ENCODE measurements at places on chromosomes 5 and 9.

GRCh38 chr9:91433180-91433579 is 9.5 kb upstream of the NFIL3 start:
- H3K4me1 ChIP-seq: no peaks in the 10 kb centered on the region
- H3K4me3 ChIP-seq: no peak overlapping the region
- peak; percentile 76 for DNase-seq

DNA sequence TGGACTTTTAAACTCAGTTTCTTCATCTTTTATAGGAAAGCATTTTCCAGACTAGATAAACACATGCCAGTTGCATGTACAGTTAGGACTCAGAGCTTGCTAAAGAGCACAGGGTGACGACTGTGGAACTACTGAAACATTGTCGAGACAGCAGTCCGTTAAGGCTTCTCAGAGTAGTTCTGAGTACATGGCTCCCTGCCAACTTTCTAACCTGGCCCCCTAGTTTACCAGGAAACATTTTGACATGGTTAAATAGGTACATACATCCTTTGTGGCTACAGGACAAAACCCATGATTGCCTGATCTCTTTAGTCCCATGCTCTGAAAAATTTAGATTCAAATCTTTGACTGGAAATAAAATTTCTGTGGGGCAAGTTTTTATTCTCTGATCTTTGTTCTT is 129.7 kb downstream of the SLF1 start:
- no peaks in the 10 kb centered on the region for H3K27me3 ChIP-seq
- no peak for DNase-seq
- H3K36me3 ChIP-seq: no peaks in the 10 kb centered on the region
- H3K4me3 ChIP-seq: no peak overlapping the region

GRCh38 chr9:1269533-1270315 is 219.6 kb downstream of the DMRT2 start:
- H3K36me3 ChIP-seq: no peaks in the 10 kb centered on the region
- no peak overlapping the region for H3K27ac ChIP-seq
- H3K4me1 ChIP-seq: no peaks in the 10 kb centered on the region
- DNase-seq: no peak

- no peak overlapping the region for H3K4me3 ChIP-seq
- H3K36me3 ChIP-seq: no peaks in the 10 kb centered on the region
- no peaks in the 10 kb centered on the region for H3K4me1 ChIP-seq
- no peak overlapping the region for H3K27ac ChIP-seq
- H3K27me3 ChIP-seq: no peaks in the 10 kb centered on the region
Measured at GRCh38 chr5:69029292-69029691, 64.5 kb upstream of the SLC30A5 start.

DNA sequence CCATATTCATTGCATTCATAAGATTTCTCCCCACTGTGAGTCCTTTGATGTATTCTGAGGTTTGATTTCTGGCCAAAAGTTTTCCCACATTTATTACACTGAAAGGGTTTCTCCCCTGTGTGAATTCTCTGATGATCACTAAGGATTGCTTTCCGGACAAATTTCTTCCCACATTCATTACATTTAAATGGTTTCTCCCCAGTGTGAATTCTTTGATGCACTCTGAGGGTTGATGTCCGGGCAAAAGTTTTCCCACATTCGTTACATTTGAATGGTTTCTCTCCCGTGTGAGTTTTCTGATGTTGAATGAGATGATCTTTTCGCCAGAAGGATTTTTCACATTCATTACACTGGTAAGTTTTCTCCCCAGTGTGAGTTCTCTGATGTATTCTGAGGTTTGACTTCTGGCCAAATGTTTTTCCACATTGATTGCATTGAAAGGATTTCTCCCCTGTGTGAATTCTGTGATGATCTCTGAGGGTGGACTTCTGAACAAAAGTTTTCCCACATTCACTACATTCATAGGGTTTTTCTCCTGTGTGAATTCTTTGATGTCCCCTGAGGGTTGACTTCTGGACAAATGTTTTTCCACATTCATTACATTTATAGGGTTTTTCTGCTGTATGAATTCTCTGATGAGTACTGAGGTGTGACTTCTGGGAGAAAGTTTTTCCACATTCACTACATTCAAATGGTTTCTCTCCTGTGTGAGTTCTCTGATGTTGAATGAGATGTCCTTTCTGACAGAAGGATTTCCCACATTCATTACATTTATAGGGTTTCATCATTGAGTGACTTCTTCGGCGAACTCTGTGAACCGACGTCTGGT is 18.8 kb downstream of the ZNF510 start:
- no peak overlapping the region for H3K27ac ChIP-seq
- H3K36me3 ChIP-seq: peaks cover 77% of the 10 kb centered on the region
- no peaks in the 10 kb centered on the region for H3K4me1 ChIP-seq
- no peaks in the 10 kb centered on the region for H3K27me3 ChIP-seq
- no peak overlapping the region for H3K4me3 ChIP-seq

GRCh38 chr9:93601063-93601462 is 24.7 kb downstream of the PHF2 start:
- no peaks in the 10 kb centered on the region for H3K27me3 ChIP-seq
- no peak overlapping the region for H3K4me3 ChIP-seq
- no peak for DNase-seq
- H3K27ac ChIP-seq: no peak overlapping the region

DNA sequence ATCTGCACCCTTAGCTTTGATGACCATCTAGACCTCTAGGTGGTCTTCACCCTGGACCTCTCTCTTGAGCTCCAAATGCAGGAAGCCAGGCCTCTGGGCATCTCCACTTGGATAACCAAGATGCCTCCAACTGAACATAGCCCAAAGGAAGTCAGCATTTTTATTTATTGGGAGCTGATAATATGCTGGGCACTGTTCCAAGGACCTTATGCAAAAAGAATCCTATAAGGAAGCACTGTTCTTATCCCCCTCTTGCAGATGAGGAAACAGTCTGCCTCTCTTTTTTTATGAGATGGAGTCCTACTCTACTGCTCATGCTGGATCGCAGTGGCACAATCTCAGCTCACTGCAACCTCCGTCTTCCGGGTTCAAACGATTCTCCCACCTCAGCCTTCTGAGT is 219.9 kb downstream of the CDK5RAP2 start:
- no peak overlapping the region for H3K27ac ChIP-seq
- no peaks in the 10 kb centered on the region for H3K4me1 ChIP-seq
- no peaks in the 10 kb centered on the region for H3K27me3 ChIP-seq
- no peak overlapping the region for H3K4me3 ChIP-seq
- H3K36me3 ChIP-seq: no peaks in the 10 kb centered on the region

DNA sequence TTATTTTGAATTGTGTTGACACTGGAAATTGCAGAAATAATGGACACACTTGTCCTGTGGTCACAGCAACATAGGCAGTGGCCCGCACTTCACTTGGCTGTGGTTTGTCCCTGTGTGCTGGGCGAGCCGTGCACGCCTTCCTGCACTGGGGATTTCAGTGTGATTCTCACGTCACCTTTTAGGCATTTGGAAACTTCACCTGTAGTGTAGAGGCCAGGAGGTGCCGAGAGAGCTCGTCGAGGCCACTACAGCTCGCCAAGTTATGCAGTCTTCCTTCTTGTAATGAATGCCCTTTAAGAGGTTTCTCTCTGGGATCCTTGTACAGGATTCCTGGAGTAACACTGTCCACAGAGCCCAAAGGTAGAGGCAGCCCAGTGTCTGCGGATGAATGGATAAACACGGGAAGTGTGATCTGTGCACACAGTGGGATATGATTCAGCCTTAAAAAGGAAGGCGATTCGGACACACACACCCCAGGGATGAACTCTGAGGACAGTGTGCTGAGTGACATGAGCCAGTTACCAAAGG is 14.7 kb downstream of the TRAF2 start:
- no peak for DNase-seq
- H3K36me3 ChIP-seq: peaks cover 3% of the 10 kb centered on the region
- no peak overlapping the region for H3K4me3 ChIP-seq
- H3K4me1 ChIP-seq: peaks cover 36% of the 10 kb centered on the region

DNA sequence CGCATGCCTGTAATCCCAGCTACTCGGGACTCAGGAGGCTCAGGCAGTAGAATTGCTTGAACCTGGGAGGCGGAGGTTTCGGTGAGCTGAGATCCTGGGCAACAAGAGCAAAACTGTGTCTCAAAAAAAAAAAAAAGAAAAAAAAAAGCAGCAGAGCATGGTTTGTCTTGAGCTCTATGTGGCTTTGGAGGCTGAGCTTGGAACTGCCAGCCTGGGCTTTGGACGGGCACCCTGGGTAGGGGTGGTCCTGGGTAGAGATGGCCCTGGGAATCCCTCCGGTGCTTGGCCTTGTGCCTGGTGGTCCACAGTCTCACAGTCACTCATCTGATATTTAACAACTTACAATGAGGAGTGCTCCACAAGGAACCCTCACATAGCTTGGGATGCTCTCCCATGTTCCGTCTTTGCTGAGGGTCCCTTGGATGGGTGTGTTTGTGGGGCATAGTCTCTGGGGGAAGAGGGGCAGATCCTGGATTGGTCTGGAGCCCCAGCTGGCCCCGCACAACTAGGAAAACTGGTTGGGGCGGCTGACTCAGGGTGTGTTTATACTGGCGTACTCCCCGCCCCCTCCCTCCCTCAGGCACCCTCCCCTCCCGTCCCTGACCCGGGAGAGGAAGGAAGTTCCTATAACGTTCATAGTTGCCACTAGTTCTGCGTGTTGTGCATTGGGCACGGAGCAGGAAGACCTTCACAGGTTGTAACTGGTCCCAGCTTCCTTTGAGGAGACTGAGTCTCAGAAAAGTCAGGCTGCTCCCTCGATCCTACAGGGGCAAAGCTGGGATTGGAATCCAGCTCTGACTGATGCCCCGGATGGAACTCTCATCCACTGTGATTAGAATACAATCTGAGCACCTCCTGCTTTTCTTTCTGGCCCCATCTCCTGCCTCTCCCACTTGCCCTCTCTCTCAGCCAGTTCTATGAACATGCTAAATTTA is 11.2 kb downstream of the IER5L start:
- peak overlapping the region; percentile 18 for H3K4me3 ChIP-seq
- peak; percentile 95 for DNase-seq
- H3K4me1 ChIP-seq: peaks cover 60% of the 10 kb centered on the region
- H3K27ac ChIP-seq: peak overlapping the region; percentile 83
- no peaks in the 10 kb centered on the region for H3K27me3 ChIP-seq

DNA sequence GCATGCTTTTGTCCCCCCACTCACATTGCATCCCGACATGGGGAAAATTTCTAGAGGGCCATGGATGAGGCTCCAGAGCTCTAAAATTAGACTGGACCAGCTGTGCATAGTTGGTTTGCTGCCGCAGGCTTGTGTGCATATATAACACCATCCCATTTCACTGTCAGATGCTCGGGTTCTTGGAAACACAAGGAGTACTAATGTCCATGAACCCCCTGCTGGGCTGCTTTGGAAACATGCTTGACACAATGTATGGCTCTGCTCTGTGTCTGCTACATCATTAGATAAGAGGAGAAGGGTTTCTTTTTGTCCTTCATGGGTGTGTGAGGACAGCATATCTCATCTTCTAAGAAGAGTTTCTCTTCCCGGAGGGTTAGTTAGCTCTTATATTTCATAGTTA is 292.1 kb upstream of the RORB start:
- H3K4me3 ChIP-seq: no peak overlapping the region
- H3K36me3 ChIP-seq: no peaks in the 10 kb centered on the region
- no peak for DNase-seq
- no peaks in the 10 kb centered on the region for H3K4me1 ChIP-seq
- no peak overlapping the region for H3K27ac ChIP-seq

- peaks cover 100% of the 10 kb centered on the region for H3K27me3 ChIP-seq
- no peak for DNase-seq
- H3K4me1 ChIP-seq: peaks cover 7% of the 10 kb centered on the region
- no peak overlapping the region for H3K27ac ChIP-seq
Measured at GRCh38 chr5:88686726-88687125, 196.3 kb downstream of the MEF2C start.

DNA sequence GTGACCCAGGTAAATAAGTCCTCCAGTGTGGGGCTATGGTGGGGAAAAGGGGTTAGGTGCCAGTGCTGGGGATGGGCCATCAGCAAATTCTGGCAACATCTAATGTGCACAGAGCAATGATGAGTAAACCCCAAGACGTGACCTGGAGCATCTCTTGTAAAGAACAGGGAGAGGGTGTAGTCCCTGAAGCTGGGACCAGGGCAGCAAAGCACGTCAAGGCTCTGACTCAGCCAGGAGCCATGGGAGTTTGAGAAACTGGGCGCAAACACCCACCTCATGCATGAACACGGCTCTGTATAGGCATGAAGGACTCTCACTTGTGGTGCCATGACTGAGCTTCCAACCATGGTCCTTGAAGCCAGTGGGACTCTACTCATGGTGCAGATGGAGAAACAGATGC is 51.8 kb downstream of the DUSP1 start:
- no peaks in the 10 kb centered on the region for H3K36me3 ChIP-seq
- H3K4me1 ChIP-seq: peaks cover 38% of the 10 kb centered on the region
- no peaks in the 10 kb centered on the region for H3K27me3 ChIP-seq
- H3K27ac ChIP-seq: no peak overlapping the region
- no peak overlapping the region for H3K4me3 ChIP-seq
- DNase-seq: no peak

GRCh38 chr5:1800472-1801221 is 560 bp upstream of the NDUFS6 start:
- peak overlapping the region; percentile 97 for H3K4me3 ChIP-seq
- peaks cover 39% of the 10 kb centered on the region for H3K4me1 ChIP-seq
- peak overlapping the region; percentile 88 for H3K27ac ChIP-seq
- H3K36me3 ChIP-seq: peaks cover 59% of the 10 kb centered on the region

- no peaks in the 10 kb centered on the region for H3K27me3 ChIP-seq
Measured at GRCh38 chr5:167232675-167233311, 1058.7 kb upstream of the WWC1 start.

DNA sequence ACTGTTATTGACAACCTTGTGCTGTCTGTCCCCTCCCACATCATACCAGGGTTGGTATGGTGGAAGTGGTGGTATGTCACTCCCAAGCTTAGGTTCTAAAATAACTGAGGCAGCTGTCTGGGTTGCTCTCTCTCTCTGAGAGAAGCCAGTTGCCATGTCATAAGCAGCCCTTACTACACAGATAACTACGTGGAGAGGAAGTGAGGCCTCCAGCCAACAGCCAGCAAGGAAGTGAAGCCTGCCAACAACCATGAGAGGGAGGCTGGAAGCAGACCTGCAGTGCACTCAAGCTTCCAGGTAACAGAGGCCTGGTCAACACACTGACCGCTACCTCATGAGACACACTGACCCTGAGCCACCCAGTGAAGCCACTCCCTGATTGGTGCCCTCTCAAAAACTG is 18.6 kb downstream of the CTNNAL1 start:
- DNase-seq: peak; percentile 65
- H3K27ac ChIP-seq: peak overlapping the region; percentile 40
- H3K36me3 ChIP-seq: no peaks in the 10 kb centered on the region
- peaks cover 10% of the 10 kb centered on the region for H3K4me1 ChIP-seq
- no peaks in the 10 kb centered on the region for H3K27me3 ChIP-seq
- H3K4me3 ChIP-seq: no peak overlapping the region

GRCh38 chr5:174086751-174087150 is 41.2 kb downstream of the NSG2 start:
- H3K27ac ChIP-seq: no peak overlapping the region
- no peaks in the 10 kb centered on the region for H3K4me1 ChIP-seq
- no peaks in the 10 kb centered on the region for H3K36me3 ChIP-seq
- no peak for DNase-seq
- no peak overlapping the region for H3K4me3 ChIP-seq

- H3K27ac ChIP-seq: no peak overlapping the region
- H3K27me3 ChIP-seq: no peaks in the 10 kb centered on the region
- DNase-seq: no peak
- peaks cover 23% of the 10 kb centered on the region for H3K4me1 ChIP-seq
- no peak overlapping the region for H3K4me3 ChIP-seq
- no peaks in the 10 kb centered on the region for H3K36me3 ChIP-seq
Measured at GRCh38 chr9:34426347-34427074, 31.9 kb downstream of the FAM219A start.
